Putamen (tissue), 1 donor: ENCODE measurements at places on chromosomes 13 and 19.

DNA sequence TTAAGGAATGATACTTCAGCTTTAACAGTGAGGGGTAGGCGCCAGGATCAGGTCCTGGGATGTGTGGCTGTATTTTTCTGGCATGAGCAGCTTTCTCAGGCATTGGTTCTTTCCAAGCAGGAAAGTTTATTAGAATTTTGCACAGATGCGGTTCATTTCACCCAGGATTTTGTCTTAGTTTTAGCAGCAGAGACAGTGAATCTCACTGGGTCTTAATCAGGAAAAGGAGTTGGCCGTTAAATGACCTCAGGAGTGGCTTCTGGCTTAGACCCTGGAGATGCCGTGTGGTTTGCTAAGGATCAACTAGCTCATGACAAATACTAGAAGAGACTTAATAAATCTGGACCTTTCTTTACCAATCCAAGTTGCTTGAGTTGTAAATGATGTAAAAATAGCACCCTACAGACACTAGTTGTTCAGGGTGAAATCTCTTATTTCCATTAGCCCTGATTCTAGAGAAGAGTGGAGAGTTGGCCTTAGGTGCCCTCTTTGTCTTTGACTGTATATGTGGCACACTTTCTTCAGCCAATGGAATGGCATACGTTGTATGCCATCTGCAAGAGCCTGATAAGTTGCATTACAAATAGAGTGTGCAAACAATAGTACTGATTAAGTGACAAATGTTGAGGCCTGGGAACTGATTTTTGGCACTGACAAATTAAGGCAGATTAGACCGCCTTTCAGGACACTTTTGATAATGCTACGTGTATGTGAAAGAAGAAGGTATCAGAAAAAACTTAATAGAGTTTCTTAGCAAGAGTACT, 34.0 kb downstream of the LRCH1 start:
- no peak for DNase-seq

DNA sequence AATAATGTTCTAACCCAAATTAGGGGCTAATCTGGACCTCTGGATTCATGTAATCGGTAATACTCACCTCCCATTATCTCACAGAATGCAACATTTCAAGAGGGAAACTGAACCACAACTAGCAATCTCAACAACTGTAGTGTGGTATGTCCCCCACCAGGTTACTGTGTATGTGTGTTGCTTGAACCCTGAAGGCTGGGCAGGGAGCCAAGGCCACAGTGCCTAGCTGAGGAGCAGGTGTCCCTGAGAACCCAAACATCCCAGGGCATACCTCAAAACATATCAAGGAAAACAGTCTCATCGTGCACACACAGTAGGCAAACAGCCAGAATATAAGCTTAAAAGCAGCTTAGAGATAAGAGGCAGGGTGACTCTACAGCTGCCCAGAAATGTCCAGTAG, 20.5 kb upstream of the NEK3 start:
- DNase-seq, result no peak

GRCh38 chr19:17235971-17236777, 9.5 kb downstream of the NR2F6 start:
- DNase-seq, result no peak

DNA sequence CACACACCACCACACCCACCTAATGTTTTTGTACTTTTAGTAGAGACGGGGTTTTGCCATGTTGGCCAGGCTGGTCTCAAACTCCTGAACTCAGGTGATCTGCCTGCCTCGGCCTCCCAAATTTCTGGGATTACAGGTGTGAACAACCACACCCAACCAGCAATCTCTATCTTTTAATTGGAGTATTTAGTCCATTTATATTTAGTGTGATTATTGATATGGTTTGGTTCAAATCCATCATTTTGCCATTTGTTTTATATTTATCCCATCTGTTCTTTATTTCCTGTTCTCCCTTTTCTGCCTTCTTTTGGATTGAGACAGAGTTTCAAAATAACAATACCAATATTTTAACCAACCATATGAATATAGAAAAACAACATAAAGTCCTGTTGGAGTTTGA, 4.1 kb downstream of the ZNF420 start:
- DNase-seq, result no peak

- no peak for DNase-seq
These were observed 21.1 kb downstream of the ZNF274 start for GRCh38 chr19:58203814-58204475.

DNA sequence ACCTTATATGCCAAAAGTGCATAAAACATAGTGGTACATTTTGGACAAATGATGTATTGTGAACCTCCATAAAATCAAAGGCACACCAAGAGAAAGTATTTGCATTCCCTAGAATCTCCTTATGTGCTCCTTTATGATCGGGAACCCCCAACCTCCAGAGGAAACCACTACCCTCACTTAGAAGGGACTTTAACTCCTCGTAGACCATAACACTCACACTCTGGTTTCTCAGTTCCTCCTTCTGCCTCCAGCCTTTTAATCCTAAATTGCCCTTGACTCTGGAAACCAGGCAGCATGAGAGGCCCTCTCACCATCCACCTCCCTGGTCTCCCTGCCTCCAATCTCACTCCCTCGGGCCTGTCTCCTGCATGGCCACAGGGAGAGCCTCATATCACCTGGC, 9.8 kb upstream of the KCNN4 start:
- no peak for DNase-seq

DNA sequence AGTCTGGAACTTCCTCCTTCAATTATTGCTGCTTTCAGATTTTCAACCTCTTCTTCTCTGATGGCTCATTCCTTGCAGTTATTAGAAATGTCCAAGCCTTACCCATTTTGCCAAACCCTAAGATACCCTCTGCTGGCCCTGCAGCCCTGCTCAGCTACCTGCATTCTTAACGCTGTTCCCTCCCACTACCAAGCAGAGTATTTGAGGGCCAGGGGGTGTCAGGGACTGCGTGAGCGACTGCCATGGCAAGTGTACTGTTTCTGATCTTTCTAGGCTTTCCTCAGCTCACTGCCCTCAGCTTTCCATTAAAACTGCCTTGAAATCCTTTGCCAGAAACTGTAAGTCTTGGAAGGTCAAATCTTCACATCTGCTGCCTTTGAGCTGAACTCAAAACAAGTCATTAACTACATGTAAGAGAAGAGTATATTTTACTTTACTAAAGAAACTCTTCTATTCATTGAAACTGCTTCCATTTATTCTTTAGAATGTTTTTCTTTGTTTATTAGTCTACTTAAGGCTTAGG, 41.0 kb downstream of the HS6ST3 start:
- no peak for DNase-seq

DNA sequence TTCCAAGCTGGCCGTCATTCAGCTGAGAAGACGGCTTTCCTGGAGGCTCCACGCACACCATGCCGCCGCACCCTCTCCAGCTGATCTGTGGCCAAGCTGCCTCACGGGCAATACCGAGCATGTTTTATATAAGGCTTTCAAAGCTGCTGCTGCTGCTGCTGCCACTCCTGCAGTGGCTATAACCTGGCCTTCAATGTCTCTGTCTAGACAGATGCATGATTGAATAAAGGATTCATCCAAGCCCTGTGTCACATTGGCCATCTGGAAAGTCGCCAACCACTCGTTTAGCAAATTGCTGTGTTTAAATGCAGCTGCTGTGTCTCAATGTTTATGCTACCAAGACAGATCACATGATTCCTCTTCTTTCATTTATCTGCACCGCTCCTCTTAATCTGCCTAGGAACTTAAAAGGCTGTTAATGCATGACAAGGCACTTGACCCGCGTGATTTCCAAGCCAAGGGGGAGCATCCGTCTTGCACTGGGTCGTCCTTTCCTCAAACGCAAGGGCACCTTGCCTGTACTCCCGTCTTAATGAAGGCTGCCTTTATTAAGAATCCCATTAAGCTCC, 114.3 kb downstream of the TEX26 start:
- peak; percentile 17 for DNase-seq

DNA sequence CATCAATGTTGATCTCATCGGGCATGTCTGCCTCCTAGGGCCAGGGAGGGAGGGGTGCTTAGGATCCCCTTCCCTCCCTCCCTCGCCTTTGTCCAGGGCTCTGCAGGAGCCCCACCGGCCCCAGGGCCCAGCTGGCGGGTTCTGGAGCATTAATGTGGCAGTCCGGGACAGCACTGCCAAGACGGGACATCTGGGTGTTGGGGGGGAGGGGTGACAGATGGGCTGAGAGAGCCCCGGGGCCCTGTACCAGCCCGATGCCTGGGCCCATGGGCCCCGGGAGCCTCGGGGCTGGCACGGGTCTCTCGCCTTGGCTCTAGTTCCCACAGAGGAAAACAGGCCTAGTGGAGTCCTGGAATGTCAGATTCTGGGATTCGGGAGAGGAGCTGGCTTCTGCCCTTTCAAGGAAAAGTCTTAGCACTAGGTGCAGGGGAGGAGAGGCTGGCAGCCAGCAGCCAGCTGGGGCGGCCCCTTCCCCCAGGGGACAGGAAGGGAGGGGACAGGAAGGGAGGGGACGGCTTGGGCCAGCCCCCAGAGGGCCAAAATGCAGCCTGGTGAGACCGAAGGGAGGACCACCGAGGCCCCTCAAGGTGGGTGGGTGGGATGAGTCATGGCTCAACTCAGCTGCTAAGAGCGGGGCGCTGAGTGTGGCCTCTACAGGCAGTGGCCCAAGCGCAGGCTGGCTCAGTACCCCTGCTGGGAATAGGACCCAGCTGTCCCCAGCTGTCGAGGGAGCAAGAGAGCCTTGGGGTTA, 3.1 kb downstream of the PPP1R14A start:
- peak; percentile 97 for DNase-seq

- no peak for DNase-seq
These were observed 8.3 kb downstream of the COL4A1 start for GRCh38 chr13:110298505-110299282.
